ENCODE measurements at places on chromosomes 7 and 10.

DNA sequence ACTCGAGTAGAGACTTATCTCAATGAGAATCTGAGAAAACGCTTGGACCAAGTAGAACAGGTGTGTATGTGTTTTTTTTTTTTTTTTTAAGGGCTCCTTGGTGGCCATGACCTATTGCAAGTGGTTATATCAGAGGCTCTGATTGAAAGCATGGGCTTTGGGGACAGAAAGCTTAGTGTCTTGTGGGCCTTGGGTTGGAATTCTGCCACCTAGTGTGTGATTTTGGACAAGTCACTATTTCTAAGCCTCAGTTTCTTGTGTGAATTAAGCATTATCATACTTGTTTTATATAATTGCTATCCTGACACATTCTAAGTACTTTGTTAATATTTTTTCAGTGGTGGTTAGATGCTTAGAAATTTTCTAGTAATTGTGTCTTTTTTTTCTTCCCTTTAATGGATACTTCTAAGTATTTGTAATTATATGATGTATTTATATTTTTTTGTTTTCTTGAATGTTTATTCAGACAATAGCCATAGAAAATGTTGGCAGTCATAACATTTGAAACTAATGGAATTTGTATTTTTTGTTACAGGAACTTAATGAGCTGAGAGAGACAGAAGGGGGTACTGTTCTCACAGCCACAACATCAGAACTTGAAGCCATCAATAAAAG, 33.1 kb downstream of the SMC3 start:
- peak; percentile 72 for DNase-seq

GRCh38 chr10:97874332-97874731, 24.7 kb downstream of the GOLGA7B start:
- no peak for DNase-seq

GRCh38 chr7:148060724-148061123, 529.8 kb upstream of the C7orf33 start:
- no peak for DNase-seq

DNA sequence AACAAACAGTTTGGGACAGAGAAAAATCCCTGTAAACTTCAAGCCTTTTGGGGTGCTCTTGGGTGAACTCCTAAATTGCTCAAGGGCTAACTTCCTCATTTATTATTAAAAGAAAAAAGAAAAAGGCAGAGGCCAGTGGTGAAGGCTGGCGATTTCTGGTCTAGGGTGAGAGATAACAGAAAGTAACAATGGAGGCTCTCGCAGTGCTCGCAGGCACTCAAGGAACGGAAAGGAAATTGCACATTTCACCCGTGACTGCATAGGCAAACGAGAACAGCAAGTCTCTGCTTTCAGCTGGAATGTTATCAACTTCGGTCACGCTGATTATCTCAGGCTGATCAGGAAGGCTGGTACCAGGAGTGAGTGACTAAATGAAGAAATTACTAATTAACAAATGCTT, 70.7 kb downstream of the PRKAG2 start:
- DNase-seq, result no peak

DNA sequence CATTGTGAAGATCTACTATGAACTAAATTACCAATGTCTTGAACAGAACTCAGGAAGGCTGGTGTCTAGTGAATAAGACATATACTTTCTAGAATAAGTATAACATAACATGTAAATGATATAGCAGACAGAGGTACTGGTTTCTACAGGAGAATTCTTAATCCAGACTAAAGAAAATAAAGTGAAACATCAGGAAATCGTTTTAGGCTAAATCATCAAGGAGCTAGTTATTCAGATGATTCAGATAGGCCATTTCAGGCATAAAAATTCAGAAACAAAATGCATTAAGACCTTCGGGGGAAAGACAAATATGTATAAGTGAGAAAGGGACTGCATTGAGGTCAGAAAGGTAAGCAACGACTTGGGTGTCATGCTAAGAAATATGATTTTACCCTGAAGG, 170.6 kb downstream of the LRRN3 start:
- no peak for DNase-seq

GRCh38 chr10:76902949-76903348, 734.7 kb downstream of the KCNMA1 start:
- peak; percentile 40 for DNase-seq

- no peak for DNase-seq
These were observed 46.8 kb downstream of the TBXAS1 start for GRCh38 chr7:139875821-139876241.

DNA sequence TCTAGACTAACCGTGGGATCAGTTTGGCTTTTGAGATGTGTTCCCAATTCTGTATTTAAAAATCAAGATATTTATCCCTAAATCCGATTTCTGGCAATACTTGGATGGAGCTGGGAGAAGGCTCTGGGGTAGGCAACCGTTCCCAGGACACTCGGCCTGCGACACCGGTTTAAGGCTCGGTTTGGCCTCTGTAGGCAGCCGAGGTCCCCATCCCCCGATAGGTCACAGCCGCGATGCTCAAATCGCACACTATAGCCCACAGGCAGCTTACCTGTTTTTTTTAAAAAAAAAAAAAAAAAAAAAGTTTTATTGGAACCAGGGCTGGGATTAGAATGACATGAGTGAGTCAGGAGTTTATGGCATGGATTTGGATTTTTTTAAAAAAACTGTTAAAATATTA, 729 bp upstream of the TAF3 start:
- DNase-seq, result peak; percentile 55

DNA sequence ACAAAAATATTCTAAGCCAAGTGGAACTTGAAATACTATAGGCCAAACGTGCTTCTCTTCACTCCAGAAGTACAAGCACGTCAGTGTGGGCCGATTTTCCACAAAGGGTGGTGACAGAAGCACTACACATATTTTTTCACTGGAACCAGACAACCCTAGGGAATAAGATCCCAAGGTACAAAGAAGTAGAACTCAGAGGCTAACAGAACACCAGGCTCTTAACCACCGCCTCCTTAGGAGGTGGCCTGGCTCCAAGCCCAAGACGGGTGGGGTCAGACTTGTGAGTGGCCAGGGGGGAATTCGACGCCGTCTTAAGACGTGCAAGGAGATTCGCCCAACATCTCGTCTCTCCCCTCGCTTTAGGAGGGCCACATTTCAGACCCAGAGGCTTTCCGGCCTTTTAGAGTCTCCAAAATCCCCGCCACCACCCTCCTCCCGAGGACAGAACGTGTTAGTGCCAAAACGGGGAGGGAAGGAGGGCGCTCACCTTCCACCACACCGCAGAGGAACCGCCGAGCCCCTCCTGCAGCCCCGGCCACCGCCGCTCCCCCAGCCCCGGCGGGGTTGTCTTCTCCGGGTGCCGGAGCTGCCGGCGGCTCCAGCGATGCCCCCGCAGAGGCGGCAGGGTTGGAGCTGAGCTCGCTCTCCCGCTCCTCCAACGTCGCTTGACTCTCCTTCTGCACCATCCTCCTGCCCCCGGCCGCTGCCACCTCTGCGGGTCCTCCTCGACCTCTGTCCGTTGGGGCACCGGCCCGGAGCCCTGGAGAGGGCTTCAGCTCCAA, 716 bp downstream of the OGA start:
- DNase-seq, result peak; percentile 51

DNA sequence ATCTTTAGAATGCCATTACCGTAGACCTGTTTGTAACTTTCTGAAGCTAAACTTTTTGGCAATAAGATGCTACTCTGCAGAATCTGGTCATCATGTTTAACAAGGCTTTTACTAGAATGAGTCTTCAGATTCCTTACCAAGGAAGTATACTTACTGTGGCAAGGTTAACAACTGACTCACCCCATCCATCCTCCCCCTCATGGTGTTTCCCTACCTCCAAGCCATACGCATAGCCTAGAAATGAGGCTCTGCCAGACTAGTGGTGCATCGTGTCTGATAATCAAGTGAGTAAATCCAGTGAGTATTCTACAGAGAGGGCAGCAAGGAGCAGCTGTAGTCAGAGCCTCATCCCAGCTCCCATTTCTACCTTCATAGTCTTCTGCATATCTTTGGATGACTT, 223.6 kb downstream of the IPMK start:
- no peak for DNase-seq

DNA sequence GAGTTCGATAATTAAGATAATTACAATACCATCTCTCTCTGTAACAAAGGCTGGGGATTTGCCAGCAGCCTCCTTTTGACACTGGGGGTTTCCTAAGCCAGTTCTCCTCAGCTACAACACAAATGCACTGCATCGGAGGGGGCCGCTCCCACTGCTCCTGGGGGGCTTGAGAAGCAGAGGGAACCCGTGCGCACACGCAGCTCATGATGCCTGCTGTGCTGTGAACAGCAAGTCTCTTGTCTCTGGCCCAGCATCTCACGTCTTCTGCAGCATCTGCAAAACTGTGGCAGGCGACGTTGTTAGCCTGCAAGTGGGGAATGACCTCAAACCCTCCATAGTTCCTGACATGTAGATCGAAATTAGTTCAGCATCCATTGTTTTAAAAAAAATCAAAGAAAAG, 5.5 kb downstream of the VIPR2 start:
- DNase-seq, result no peak

DNA sequence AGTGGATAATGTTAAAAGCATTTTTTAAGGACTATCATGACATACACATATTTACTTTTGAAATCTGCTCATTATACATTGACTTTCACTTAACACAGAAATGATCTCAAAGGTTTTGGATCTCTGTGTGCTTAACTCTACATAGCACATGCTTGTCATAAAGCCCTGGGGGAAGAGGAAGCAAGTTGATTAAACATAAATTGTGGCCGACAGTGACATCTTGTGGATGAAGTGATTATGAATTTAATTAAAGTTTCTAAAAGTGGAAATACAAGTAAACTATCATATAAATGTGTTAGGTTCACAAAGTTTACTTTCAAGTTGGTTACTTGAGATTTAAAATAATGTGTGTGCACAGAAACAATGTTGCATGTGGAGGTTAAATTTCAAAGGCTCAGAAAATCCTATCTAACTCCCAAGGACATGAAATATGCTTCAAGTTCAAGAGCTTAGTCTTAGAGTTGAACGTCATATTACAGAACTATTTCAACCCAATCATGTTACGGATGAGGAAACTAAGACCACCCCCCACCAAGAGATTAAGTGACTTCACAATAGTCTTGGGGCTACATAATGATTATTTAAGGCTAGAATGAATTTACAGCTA, 1247.8 kb downstream of the GATA3 start:
- DNase-seq, result no peak

DNA sequence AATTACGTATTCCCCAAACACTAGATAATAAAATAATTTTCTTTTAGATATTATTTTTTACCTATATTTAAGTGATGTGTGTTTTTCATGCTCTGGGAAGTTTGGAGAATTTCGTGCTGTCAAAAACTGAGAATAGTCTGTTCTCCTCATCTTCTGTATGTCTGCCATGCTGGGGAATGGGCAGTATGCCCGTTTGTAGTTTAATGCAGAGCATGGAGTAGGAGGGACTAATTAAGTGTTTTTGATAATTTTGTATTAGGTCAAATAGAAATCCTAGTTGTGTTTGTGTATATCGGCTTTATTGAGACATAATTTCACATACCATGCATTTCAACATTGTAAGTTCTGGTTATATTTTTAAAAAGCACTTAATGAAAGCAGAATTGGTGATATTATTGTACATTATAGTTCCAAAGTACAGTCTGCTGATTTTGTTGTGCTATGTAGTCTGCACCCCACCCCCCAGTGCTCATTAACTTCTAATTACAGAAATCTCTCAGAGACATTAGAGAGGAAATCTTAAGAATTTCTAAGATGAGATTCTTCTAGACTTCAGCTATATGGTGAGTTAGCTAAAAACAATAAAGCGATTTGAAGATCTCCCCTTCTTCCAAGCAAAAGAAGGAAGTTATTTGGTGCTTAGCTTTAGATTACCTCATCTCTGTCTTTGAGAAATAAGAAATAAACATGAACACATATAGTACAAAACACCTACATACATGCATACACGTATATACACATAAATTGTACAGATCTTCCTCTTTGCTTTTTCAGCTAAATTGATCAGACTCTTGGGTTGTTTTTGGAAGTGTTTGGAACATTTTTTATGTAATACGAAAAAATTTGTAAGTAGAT, 22.2 kb downstream of the ZRANB1 start:
- no peak for DNase-seq

- DNase-seq, result no peak
These were observed 10.7 kb downstream of the CUTC start for GRCh38 chr10:99742701-99743100.

GRCh38 chr7:132336797-132337196, 239.5 kb downstream of the PLXNA4 start:
- no peak for DNase-seq

DNA sequence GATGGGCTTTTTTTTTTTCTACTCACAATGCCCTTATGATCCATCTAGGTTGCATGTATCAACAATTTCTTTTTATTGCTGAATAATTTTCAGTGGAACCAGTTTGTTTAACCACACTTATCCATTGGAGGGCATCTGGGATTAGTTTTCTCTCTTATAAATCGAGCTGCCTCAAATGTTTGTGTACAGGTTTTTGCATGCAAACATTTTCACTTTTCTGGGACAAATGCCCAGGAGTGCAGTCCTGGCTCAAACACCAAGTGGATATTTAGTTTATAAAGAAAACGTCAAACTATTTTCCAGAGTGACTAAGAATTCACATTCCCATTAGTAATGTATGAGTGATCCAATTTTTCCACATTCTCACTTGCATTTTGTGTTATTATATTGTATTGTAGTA, 313.4 kb downstream of the CXCL12 start:
- no peak for DNase-seq

DNA sequence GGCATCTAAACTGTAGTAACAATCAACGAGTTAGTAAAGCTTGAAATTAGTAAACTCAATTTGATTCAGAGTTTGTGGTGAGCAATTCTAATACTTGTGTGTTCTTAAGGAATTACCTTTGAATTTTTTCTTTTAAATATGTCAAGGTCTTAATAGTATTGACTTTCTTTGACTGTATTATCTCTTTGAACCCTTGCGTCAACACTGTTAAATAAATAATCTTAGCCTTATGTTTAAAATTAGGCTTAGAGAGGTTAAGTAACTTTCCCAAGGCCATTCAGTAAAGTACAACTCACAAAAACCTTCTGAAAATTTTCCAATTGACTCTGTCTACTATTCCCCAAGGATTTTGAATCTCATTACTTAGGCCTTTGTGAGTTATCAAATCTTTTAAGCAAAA, 716.4 kb downstream of the NRG3 start:
- no peak for DNase-seq

DNA sequence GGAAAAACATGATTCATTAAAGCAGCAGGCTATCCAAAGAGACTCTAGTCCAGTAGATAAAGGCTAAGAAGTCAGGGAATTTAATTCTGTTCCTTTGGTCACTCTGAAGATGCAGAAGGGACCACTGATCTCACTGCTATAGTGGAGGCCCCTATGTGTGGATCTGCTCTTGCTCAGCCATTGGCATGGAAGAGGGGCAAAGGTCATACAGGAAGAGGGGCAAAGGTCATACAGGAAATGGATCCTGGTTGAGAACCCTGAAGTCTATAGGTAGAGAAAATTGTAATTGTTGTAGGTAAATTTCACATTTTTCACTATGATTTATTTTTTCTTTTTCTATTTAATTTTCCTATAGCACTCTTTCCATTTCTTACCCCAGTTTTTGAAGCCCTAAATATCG, 21.6 kb downstream of the OR2AE1 start:
- DNase-seq, result no peak

Data from Caco-2 (cell line).